ENCODE measurements at places on chromosomes 4 and X. TPM values are rescaled to one million over a fixed set of nuclear protein-coding genes. Genes with fewer than 3 reads are reported as not detected.

Gene F8A1
- total RNA-seq, result 20.0 TPM

Gene ARX
- total RNA-seq, result not detected

Gene COQ2
- 10.9 TPM for total RNA-seq

Gene NSUN7
- total RNA-seq, result 0.66 TPM

Gene EGFL6
- 10.1 TPM for total RNA-seq

Gene CD40LG
- 243 TPM for total RNA-seq

Gene NKX6-1
- total RNA-seq, result not detected

Gene POU4F2
- not detected for total RNA-seq

Gene KLF8
- total RNA-seq, result 13.5 TPM

Gene GABRB1
- total RNA-seq, result not detected

Gene HSFX3
- not detected for total RNA-seq

Gene NOA1
- 18.6 TPM for total RNA-seq
